ENCODE measurements at places on chromosomes 6 and 20.

DNA sequence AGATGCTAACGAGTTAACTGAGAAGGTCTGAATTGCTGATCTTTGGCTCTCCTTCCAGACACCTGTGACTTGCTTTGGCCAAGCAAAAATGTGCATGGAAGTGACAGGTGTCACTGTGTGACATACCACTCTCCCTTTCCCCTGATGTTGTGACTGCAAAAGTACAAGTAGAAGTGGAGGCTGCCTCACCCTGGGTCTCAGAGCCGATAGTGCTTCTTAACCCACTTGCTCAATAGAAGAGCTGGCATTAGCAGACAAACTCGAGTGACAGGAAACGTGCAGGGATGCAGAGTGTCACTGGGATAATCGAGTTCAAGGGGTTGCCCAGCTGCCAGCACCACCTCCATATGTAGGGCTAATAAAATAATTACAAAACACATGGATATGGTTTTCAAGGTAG lies 16.4 kb upstream of the SPO11 start:
- DNase-seq = no peak

- DNase-seq = peak; percentile 1
Observed at GRCh38 chr6:150987371-150987828, 121.9 kb downstream of the MTHFD1L start.

- no peak for DNase-seq
Observed at GRCh38 chr6:12266571-12266970, 23.6 kb upstream of the EDN1 start.

- DNase-seq = no peak
Observed at GRCh38 chr6:149856256-149856994, 7.7 kb downstream of the LRP11 start.

DNA sequence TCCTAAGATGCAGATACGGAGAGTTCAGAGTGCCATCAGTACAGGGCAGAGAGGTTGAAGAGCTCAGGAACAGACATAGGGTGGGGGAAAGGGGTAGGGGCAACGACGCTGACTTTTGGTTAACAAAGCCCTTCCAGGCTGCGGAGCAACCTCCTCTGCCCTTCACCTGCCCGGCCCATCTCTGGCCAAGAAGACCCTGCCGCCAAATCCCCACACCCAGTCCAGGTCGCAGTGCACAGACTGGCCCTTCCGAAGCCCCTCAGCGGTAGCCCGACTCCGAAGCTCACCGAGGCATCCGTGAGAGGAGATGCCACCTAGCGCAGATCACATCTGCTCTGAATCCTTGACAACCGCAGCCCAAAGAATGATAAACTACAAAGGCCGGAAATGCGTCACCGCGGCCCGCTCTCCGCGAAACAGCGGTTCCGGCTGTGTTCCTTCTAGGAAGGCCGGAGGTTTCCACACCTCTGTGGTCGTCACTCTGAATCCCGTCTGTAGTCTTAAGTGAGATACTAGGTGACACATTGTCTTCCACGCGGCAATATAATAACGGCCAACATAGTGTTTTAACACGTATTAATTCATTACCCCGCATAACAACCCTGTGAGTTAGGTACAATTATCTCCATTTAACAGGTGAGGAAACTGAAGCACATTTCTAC lies at the start of gene ZSCAN23:
Gene ZSCAN23, minus strand, starts transcription at position 380 of the 662 bp plus-strand sequence. CDS start 7,225 bp downstream, outside the sequence.
- peak; percentile 73 for DNase-seq

DNA sequence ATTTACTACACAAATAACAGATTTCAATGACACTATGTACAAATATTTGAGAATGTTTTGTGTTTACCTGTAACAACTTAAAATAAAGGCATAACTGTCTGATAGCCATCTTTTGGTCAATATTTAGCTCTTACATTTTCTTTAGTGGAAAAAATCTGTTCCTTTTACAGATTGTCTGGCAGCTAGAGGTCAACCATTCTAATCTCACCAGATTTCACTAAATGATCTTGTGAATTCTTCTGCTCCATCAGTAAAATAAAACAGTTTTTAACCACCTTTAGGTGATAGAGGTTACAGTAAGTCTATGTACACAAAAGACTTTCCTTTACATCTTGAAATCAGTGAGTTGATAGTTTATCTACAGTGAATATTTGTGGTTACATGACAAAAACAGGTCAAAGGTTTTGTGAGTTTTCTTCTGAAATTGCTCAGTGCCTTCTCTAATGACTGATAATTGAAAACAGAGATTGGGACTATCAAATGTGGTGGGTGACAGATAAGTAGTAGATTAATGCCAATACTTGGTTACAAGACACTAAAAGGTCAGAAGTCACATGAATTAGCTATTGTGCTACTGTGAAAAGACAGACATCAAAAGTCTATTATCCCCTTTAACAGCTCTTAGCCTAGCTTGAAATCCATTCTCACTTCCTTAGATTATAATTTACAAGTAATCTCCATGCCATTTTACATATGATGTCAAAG lies 47.4 kb downstream of the BMP5 start:
- no peak for DNase-seq

DNA sequence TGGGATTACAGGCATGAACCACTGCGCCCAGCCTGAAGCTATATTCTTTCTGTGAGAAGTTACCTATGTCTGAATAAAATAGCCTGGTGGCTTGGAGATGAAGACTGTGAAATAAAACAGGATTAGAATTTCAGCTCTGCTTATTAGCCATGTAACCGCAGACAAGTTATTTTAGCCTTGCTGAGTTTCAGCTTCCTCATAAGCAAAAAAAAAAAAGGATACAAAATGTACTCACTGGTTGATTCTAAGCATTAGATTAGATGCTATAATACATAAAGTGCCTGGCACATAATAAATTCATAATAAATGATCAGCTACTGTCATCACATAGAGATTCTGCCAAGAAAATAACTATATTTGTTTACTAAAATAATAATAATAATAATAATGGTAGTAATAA lies 98.8 kb downstream of the EPB41L2 start:
- DNase-seq = no peak

DNA sequence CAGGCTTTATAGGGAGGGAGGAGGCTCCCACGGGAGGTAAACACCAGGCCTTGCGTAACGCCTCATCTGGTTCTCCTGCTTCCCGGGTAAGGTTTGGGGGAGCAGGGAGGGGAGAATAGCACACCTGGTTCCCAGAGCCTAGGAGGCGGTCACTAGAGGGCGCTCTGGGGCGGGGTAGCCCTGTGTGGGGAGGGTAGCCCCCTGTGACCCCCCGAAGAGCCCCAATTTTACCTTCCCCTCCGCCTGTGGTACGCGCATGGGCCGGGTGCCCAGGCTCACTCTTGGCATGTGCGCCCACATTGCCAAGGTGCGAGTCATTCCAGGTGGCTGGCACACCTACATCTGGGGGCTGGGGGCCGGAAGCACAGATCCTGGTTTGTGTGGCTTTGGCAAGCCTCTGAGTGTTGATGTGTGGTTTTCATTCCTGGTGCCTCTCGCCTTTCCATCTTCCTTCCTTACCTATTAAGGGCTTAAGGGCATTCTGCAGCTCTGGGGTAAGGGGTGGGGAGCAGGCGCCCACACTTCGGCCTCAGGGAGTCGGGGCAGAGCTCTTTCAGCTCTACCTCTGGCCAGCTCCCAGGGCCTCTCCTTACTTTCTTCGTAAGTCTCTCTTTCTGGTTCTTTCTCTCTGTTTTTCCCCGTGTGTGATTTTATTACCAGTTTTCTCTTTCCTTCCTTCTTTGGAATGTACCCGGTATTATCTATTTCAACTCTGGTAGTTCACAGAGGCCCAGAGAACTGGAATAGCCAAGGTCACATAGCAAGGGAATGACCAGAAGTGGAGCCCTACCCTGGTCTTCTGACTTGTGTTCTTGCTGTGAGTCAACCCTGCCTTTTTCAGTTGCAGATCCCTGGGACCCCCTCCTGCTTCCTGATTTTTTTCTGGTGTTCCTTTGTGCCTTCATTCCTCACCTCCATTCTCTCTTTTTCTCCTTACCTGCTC lies 492 bp upstream of the RNF39 start:
- DNase-seq = no peak

GRCh38 chr6:17863901-17864754 lies 123.3 kb downstream of the KIF13A start:
- DNase-seq = no peak

GRCh38 chr6:134034961-134035822 lies 17.2 kb downstream of the SLC2A12 start:
- no peak for DNase-seq

- no peak for DNase-seq
Observed at GRCh38 chr20:33910529-33911327, 83.0 kb upstream of the RALY start.

- no peak for DNase-seq
Observed at GRCh38 chr20:14220986-14221385, 116.4 kb downstream of the FLRT3 start.
